ENCODE measurements at places on chromosomes 4 and X. TPM values are rescaled to one million over a fixed set of nuclear protein-coding genes. Genes with fewer than 3 reads are reported as not detected.

Gene SPANXN4
- total RNA-seq: not detected

Gene CFAP99
- total RNA-seq: not detected

Gene ATP2B3
- not detected for total RNA-seq

Gene DSPP
- not detected for total RNA-seq

Gene DDX60
- total RNA-seq: 19.0 TPM

Gene TRIM60
- total RNA-seq: 0.32 TPM

All from fibroblast of villous mesenchyme (primary cell).